GM12878 (cell line): ENCODE measurements at places on chromosomes 12 and 14. TPM values are rescaled to one million over a fixed set of nuclear protein-coding genes. Genes with fewer than 3 reads are reported as not detected.

The LRRC43 gene
- total RNA-seq, result 0.16 and 0.23 TPM in 2 replicates

GRCh38 chr12:100724071-100724470, 70.5 kb upstream of the ANO4 start:
- no peak for DNase-seq

DNA sequence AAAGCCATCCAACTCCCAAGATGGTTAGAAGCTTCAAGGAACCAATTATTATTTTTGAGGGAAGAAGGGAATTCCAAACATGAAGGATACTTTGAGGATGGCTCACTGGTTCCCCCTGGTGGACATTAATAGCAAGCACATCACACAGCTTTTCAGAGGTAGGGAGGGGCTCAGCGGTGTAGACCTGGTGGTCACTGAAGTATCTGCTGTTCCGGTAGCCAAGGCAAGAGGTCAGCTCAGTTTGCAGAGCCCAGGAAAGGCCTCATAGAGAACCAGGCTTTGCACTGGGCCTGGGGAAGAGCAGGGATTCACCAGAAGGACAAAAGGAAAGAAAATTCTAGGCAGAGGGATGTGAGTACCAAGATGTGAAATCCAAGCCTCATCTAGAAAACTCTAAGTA, 118.7 kb downstream of the KSR2 start:
- DNase-seq, result no peak

The KIF21A gene
- 31.1 and 31.5 TPM in 2 replicates for total RNA-seq

GRCh38 chr12:50047693-50048250, 9.6 kb upstream of the ASIC1 start:
- DNase-seq, result no peak

DNA sequence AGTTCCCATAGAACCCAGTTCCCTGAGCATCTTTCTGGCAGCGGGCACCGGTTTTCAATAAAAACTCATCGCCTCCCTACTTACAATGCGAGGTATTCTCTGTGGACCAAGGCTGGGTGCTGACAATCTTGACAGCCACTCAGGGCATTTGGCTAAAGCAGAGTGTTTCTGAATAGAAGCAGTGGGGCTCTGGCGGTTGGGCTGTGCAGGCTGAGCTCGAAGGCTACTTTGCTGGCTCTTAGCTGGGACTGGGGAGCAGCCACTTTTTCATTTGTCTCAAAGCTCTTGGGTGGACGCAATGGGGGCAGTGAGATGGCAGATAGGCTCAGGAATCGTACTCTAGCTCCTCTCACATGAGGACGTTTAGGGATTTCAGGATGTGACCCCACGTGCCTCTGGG, 151.8 kb downstream of the UNC79 start:
- DNase-seq, result no peak

- no peak for DNase-seq
Observed at GRCh38 chr12:32947206-32948067, 50.9 kb upstream of the PKP2 start.

DNA sequence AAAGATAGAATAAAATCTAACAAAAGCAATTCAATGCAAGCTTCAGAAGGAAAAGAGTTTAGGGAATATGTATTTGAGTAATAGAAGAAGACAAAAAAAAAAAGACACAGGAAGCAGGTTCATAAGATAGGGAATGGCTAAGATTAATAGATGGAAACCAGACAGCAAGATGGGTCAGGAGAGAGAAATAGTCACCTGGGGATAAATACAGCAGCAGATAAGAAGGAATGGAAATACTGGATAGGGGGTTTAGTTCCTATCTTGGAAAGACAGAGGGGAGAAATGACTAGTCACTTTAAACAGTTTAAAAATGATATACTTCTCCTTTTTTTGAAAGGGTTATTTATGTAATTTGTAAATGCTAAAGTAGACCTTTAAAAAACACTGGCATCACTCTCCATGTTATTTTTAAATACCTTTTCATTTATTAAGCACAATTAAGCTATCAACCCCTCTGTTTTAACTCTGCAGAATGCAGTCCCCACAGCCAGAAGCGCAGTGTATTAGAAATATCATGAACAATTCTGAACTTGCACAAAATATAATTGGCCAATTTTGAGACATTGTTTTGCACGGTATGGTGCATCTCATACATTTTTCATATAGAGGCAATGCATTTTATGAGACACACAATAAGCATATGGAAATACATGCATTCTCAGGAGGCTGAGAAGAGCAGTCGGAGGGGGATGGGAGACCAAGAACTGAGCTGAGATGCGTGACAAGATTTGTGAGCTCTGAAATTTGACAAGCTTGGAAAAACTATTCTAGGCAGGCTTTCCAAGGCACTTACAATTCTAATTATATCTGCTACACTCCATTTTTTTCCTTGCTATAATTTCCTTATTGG, 303.4 kb upstream of the PRICKLE1 start:
- DNase-seq, result no peak

- DNase-seq, result no peak
Observed at GRCh38 chr12:78179346-78179745, 348.7 kb downstream of the NAV3 start.

The TBX5 gene
- not detected in 2 replicates for total RNA-seq

DNA sequence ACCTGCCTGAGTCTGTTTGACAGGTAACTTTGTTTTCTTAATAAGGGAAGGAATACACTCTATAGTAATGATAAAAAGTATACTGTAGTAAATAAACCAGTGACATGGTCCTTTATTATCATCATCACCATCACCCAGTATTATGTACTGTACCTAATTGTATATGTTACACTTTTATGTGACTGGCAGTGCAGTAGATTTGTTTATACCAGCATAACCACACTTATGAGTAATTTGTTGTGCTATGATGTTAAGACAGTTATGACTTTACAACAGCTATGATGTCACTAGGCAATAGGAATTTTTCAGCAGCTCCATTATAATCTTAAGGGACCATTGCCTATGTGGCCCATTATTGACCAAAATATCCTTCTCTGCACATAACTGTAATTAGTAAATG, 155.0 kb downstream of the NUBPL start:
- no peak for DNase-seq

GRCh38 chr12:1593174-1594005, 991 bp downstream of the FBXL14 start:
- no peak for DNase-seq

DNA sequence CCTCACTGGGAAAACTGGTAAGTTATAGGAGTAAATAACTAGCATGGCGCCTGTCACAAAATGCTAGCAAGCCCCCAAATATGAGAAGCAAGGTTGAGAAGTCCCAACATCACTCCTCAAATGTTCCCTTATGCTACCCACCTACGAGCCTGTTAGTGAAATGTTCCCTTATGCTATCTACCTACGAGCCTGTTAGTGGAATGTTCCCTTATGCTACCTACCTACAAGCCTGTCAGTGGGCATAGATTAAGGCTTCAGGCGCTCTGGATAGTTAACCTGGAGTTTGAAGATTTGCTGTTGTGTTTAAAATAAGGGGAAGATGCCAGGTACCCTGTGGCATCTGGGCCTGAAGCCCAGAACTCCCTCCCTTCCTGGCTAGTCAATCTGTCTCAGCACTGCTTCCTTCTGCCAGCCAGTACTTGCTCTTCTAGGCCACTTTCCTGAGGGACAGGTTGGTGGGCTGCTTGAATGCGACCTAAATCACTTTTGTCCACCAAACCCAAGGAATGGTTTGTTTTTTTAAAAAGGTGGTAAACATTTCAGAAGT, 67.1 kb upstream of the SINHCAF start:
- DNase-seq, result no peak

GRCh38 chr14:55580470-55581341, 699 bp downstream of the KTN1 start:
- DNase-seq, result no peak

DNA sequence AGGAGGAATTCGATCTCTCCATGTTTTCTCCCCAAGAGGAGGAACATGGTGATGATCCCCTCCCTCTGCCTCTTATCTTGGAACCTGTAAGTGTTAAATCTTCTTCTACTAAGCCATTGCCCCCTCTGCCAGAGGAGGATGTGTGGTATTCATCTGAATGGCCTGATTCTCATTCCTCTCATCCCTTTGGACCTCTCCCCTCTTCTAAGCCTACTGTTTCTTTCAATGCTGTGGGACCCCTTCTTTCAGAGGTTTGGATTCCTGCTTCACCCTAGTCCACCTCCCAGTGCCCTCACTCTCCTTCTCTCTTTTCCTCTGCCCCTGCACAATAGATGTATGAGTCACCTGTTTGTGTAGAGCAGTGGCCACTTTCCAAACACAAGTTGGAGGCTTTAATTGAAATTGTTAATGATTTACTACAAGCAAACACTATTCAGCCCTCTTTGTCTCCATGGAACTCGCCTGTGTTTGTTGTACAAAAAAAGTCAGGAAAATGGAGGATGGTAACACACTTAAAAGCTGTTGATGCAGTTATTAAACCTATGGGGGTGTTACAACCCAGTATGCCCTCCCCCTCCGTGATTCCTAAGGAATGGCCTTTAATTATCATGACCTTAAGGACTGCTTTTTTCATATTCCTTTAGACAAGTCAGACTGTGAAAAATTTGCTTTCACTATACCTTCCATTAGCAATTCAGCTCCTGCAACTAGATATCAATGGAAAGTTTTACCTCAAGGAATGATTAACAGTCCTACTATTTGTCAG, 192.1 kb upstream of the ALG10B start:
- no peak for DNase-seq

DNA sequence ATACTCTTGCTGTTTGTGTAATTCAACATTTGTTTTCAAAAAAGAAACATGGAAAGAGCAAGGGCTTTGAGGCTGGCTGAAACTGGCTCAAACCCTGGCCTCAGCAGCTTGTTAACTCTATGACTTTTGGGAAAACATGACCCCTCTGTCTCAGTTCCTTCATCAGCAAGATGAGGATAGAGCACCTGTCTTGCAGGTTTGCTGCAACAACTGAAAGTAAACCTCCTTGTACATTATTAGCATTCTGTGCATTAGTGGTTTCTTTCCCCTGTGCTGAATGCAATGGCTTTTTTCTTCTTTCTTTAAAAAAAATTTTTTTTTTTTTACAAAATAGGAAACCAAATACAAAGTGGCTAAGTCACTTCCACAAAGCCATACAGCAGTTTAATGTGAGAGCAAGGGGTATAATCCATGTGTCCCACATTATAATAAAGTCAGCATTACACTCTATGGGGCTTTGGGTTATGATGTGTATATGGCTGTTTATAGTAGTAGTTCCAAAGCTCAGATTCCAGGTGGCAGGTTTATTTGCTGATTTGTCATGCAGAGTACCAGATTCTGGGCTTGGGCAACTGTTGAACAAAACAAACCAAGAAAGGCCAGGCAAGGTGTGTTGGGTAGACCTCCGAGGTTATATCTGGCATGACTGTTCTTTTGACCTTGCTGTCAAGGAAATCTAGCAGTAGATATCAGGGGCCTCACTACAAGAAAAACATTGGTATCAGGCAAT, 194.5 kb upstream of the CNOT2 start:
- peak; percentile 9 for DNase-seq

GRCh38 chr12:45708901-45709300, 20.6 kb upstream of the ARID2 start:
- no peak for DNase-seq

The TCL1B gene
- not detected in 2 replicates for total RNA-seq

The PTPRO gene
- 2.4 and 4.3 TPM in 2 replicates for total RNA-seq

- no peak for DNase-seq
Observed at GRCh38 chr14:89658977-89659670, 242.1 kb upstream of the FOXN3 start.

DNA sequence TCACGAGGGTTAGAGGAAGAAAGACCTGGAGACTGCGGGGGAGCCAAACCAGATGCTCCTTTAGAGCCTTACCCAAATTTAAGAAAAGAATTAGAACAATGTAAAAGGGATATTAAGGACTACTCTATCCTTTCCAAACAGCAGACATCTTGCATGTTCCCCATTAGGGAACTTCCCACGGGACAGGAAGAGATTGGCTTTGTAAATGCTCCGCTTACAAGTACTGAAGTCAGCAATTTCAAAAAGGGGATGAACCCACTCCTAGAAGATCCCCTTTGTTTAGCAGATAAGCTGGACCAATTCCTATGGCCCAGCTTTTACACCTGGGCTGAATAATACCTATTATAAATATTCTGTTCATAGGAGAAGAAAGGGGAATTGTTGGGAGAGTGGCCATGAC, 74.2 kb downstream of the APOBEC1 start:
- no peak for DNase-seq

- no peak for DNase-seq
Observed at GRCh38 chr14:23443881-23444280, 8.4 kb upstream of the MYH7 start.

- no peak for DNase-seq
Observed at GRCh38 chr14:105529569-105530284, 3.3 kb downstream of the TMEM121 start.

The PTHLH gene
- not detected in 2 replicates for total RNA-seq

GRCh38 chr12:6778574-6779550, 6.5 kb downstream of the LAG3 start:
- peak; percentile 72 for DNase-seq

DNA sequence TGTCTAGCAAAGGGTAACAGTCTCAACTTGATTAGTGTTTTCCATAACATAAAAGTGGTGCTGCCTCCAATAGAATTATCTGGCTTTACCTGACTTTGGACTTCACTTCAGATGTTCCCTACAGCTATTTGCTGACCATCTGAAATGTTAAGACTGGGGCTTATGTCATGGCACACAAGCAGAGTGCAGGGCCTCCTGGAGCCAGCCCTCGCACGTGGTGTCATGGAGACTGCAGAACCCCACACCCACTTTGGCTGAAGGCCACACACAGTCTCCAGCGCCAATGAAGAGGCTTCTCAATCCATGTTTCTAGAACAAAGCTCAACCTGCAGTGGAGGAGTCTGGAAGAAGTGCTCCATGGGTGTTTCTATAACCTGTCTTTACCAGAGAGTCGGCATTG, 169.6 kb upstream of the FRMD6 start:
- DNase-seq, result no peak

DNA sequence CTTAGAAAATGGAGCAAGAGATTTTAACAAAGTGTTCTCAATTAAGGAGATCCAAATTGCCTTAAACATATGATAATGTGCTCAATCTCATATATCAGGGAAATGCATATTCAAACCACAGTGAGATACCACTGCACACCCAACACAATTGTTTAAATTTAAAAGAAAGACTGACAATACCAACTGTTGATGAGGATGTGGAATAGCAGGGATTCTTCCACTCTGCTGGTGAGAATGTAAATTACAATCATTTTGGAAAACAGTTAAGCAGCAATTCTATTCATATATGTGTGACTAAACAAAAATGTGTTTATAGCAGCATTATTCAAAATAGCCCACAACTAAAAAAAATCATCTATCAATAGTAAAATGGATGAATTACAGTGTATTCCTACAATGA, 144.2 kb downstream of the KICS2 start:
- no peak for DNase-seq

DNA sequence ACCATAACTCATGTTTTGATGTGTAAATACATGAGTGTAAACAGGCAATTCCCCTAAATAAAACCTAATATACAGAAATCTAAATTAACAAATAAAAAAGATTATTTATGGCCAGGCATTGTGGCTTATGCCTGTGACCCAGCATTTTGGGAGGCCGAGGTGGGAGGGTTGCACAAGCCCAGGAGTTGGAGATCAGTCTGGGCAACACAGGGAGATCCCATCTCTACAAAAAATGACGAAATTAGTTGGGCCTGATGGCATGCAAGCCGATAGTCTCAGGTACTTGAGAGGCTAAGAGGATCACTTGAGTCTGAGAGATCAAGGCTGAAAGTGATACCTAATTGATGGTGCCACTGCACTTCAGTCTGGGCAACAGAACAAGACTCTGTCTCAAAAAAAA, 48.7 kb downstream of the BCAT1 start:
- DNase-seq, result no peak

- DNase-seq, result no peak
Observed at GRCh38 chr12:11543457-11544158, 105.9 kb upstream of the ETV6 start.

GRCh38 chr14:60812987-60813386, 78.4 kb downstream of the MNAT1 start:
- no peak for DNase-seq
